Activated CD4-positive, alpha-beta T cell treated with anti-CD3 and anti-CD28 coated beads for 36 hours (primary cell): ENCODE measurements at places on chromosomes 2 and 18. TPM values are rescaled to one million over a fixed set of nuclear protein-coding genes. Genes with fewer than 3 reads are reported as not detected.

The CRYBA2 gene
- total RNA-seq, result not detected

- DNase-seq, result peak; percentile 13
Measured at GRCh38 chr18:48802543-48803290, 148.0 kb downstream of the SMAD7 start.

GRCh38 chr2:19776941-19777514 lies 124.8 kb downstream of the TTC32 start:
- no peak for DNase-seq

DNA sequence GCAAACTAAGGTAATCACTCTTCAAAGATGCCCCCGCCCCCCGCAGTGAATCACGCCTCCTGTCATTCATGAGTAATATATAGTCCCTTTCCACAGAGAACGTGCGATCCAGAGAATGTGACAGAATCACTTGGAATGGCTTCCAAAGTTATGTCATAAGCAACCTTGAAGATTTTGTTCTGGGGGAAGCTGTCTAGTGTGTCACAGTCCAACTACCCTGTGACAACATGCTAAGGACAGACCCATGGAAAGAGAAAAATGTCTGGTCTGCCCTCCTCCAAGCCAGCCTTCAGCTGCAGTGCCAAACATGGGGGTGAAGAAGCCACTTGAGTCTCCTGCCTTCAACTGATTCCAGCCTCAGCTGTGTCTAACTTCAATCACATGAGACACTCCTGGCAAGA lies 259.1 kb downstream of the SS18 start:
- DNase-seq, result no peak

GRCh38 chr18:3048121-3048520 lies 35.2 kb upstream of the LPIN2 start:
- DNase-seq, result no peak

- DNase-seq, result no peak
Measured at GRCh38 chr18:3725115-3725514, 275.1 kb downstream of the TGIF1 start.

The MOCOS gene
- total RNA-seq, result 0.11 TPM

DNA sequence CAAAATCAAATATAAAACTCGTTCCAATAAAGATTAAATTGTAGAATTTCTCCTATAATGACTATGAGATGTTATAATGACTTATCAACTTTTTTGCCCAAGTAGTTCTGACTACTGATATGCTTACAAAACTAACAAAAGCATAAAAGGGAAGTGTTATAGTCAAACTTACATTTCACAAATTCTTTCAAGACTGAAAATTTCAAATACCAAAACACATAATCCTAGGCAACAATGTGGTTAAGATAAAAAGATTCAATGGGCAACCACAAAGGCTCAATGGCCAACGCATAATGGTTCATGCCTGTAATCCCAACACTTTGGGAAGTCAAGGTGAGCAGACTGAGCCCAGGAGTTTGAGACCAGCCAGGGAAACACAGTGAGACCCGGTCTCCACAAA lies 135.7 kb downstream of the USP34 start:
- no peak for DNase-seq

DNA sequence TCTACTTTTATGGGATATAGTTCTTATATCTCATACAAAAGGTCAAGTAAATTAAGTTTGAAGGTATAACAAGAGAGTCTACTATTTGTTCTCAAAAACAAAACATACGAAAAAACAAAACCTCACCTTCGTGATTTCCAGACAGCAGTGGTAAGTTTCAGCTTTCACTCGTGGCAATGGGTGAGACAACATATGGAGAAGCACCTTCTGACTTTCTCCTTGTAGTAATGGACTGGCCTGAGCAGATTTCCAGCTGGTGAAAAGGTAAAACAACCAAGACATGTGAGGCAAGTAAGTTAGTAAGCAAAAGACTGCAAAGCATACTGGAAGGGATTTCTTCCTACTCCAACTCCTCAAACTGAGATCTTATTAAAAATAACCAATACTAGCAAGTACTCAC lies 39.6 kb downstream of the RTTN start:
- DNase-seq, result no peak

GRCh38 chr18:65737471-65737955 lies 13.3 kb upstream of the CDH7 start:
- no peak for DNase-seq

GRCh38 chr2:232610081-232610480 lies 23.3 kb upstream of the EFHD1 start:
- no peak for DNase-seq

GRCh38 chr2:96092573-96092877 lies 23.8 kb downstream of the ADRA2B start:
- DNase-seq, result no peak

DNA sequence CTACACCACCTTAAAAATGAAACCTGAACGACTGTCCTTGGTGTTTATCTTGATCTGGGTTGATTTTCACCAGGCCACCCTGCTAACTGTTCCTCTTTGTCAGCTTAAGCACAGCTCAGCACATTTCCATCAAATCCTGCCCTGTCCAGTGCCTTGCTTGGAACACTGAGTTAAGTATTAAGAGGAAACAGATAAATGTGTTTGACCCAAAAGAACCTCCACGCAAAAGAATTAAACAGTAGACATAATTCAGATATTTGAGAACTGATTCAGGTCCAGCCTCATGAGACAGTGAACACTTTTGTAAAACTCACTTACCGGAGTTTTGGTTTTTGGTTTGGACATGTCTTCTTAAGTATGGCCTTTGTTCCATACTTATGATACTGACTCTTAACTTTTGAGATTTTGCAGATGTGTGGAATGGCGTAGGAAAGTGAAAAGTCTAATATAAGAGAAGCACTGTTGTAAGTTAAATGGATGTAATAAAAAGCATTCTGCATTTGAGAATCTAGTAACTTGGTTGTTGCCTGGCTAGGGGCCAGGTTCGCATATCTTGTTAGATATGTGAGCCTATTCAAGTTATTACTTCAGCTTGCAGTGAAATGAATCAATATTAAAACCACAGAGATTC lies 88.9 kb upstream of the SERPINE2 start:
- no peak for DNase-seq

The CHRNG gene
- not detected for total RNA-seq

- DNase-seq, result no peak
Measured at GRCh38 chr2:145524836-145525235, 1004.9 kb upstream of the ZEB2 start.

The PNPT1 gene
- total RNA-seq, result 54.0 TPM

DNA sequence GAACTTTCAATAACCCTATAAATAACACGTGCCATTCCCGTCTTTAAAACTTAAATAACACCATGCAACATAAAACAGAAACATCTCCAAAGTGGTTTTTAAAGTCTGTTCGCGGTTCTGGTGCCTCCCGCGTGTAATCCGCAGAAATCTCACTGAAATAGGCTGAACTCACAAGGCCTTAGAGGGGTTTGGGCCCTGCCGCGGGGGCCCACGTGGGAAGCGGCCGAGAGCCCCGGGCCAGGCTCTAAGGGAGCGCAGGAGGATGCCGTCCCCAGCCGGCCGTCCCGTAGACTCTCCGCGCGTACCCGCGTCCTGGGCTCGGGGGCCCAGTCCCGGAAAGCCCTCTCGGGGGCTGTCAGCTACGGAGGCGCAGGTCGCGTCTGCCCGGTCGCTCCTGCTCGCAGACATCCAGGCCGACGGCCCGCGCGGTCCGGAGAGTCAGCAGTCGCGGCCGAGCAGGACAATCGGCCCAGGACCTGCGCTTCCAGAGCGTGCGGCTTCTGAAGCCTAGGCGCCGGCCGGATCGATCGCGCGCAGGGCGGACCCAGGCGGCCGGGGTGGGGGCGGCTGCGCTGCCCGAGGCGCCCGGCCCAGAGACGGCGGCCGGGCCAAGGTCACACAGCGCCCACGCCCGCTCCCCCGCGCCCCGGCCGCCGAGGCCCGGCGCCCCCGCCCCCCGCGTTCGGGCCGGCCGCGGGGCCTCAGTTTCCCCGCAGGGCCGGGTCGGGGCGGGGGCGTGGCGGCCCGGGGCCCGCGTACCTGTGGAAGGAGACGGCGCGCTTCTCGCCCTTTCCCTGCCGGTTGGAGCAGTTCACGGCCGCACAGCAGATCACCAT lies 558 bp downstream of the THAP4 start:
- DNase-seq, result peak; percentile 59
